ENCODE measurements at places on chromosomes 4 and X.

DNA sequence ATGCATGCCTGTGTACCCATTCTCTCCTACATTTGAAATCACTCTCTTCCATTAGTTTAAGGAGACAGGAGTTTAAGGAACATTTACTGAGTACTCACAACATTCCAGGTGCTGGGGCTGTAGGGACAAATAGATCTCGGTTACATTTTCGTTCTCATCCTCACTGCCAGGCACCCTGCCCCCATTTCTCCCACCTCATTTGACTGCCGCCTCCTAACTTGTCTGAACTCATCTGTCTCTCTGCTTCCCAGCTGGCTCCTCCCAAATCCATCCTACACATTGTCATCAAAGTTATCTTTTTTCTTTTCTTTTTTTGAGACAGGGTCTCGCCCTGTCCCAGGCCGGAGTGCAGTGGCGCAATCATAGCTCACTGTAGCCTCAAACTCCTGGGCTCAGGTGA, 19.8 kb upstream of the MPC1L start:
- H3K4me1 ChIP-seq, result no peaks in the 10 kb centered on the region
- peaks cover 70% of the 10 kb centered on the region for H3K27me3 ChIP-seq
- no peak overlapping the region for H3K4me3 ChIP-seq
- no peak for DNase-seq

- H3K4me1 ChIP-seq, result peaks cover 21% of the 10 kb centered on the region
- peaks cover 6% of the 10 kb centered on the region for H3K27me3 ChIP-seq
- H3K4me3 ChIP-seq, result no peak overlapping the region
- peak; percentile 28 for DNase-seq
- H3K36me3 ChIP-seq, result no peaks in the 10 kb centered on the region
These were observed 83.2 kb downstream of the GPAT3 start for GRCh38 chr4:83618991-83619645.

GRCh38 chr4:142203505-142203904, 567.1 kb downstream of the IL15 start:
- no peak overlapping the region for H3K27ac ChIP-seq
- H3K27me3 ChIP-seq, result no peaks in the 10 kb centered on the region
- no peaks in the 10 kb centered on the region for H3K4me1 ChIP-seq

GRCh38 chr4:6124386-6125102, 75.8 kb downstream of the JAKMIP1 start:
- no peaks in the 10 kb centered on the region for H3K4me1 ChIP-seq
- no peak overlapping the region for H3K27ac ChIP-seq
- H3K36me3 ChIP-seq, result no peaks in the 10 kb centered on the region
- no peak overlapping the region for H3K4me3 ChIP-seq
- no peaks in the 10 kb centered on the region for H3K27me3 ChIP-seq

DNA sequence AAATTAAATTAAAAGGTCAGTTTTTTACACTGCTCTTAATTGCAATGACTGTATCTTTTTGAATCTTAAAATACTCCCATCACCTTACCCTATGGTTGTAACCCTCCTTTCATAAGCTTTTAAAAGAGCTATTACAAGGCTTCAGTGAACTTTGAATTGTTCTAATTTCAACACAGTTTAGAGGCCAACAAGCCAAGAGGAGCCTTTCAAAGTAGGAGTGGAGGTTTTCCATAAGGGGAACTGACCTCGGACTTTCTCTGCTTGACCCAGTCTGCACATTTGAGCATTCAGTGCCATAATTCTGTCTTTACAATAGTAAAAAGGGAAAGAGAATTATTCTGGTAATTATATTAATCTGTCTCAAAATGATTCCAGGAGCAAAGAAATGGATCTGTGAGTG, 98.9 kb downstream of the PARM1 start:
- no peak overlapping the region for H3K27ac ChIP-seq
- DNase-seq, result no peak
- H3K4me3 ChIP-seq, result no peak overlapping the region
- no peaks in the 10 kb centered on the region for H3K36me3 ChIP-seq
- no peaks in the 10 kb centered on the region for H3K27me3 ChIP-seq

GRCh38 chr4:17578482-17578891, 1.5 kb downstream of the LAP3 start:
- H3K27ac ChIP-seq, result peak overlapping the region; percentile 94
- DNase-seq, result no peak
- peaks cover 30% of the 10 kb centered on the region for H3K36me3 ChIP-seq
- H3K4me3 ChIP-seq, result peak overlapping the region; percentile 91
- peaks cover 12% of the 10 kb centered on the region for H3K4me1 ChIP-seq

DNA sequence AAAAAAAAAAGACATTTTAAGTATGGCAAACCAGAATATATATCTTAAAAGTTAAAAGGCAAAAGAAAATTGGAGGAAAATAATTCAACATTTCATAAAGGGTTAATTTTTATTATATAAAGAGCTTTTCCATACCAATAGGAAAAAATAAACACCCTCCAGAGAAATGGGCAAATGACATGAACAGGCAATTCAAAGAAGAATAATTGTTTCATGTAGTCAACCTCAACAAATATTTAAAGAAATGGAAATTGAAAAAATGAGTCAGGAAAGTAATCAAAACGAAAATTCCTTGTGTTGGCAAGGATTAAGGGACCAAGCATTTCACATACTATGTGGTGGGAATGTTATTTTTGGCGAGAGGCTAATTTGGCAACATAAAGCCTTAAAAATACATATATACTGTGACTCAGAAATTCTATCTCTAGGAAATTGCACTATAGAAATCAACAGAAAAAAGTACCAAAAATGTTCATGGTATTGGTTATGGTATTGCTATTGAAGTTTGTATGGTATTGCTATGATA, 87.6 kb downstream of the HAUS3 start:
- H3K27me3 ChIP-seq, result no peaks in the 10 kb centered on the region
- no peak overlapping the region for H3K4me3 ChIP-seq
- DNase-seq, result peak; percentile 42
- H3K27ac ChIP-seq, result no peak overlapping the region
- H3K36me3 ChIP-seq, result no peaks in the 10 kb centered on the region

DNA sequence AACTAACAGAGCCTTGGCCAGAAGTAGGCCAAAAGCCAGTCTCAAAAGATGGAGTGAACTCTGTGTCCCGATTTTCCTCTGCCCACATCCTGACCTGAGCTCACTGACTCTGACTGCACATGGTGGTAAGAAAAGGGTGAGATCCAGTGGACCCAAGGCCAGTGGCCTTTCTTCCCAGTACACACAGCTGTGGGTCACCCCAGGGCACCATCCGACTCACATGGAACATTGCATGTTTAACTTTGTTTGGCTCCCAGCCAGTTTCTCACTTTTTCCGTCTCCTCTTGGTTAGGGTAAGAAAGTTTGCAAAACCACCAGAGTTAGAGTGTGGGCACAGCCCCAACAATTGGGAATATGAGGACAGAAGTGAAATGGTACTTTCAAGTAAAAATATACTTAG, 69.8 kb downstream of the GAB1 start:
- peaks cover 20% of the 10 kb centered on the region for H3K4me1 ChIP-seq
- no peaks in the 10 kb centered on the region for H3K36me3 ChIP-seq
- peak; percentile 54 for DNase-seq
- no peak overlapping the region for H3K27ac ChIP-seq
- no peak overlapping the region for H3K4me3 ChIP-seq

GRCh38 chrX:48003367-48003757, 427 bp downstream of the ZNF182 start:
- H3K4me3 ChIP-seq, result peak overlapping the region; percentile 87
- peaks cover 9% of the 10 kb centered on the region for H3K36me3 ChIP-seq
- no peaks in the 10 kb centered on the region for H3K27me3 ChIP-seq
- H3K27ac ChIP-seq, result peak overlapping the region; percentile 96

DNA sequence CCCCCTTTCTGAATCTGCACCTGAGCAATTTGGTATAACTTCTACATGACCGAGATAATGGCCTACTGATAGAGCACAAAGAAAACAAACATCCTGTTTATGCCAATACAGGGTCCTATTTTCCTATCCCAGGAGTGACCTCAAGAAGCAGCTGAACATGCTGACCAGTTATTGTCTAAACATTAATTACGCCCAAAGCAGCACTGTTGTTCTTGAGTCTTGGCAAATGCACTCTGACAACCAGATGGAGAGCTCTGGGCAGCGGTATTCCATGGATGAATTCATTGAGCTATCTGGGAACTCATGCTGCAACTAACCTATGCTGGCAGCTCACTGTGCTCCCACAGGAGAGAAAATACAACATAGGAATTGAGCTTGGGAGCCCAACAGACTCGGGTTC, 52.6 kb downstream of the PCYT1B start:
- H3K4me1 ChIP-seq, result no peaks in the 10 kb centered on the region
- DNase-seq, result no peak
- H3K36me3 ChIP-seq, result no peaks in the 10 kb centered on the region
- H3K27me3 ChIP-seq, result peaks cover 30% of the 10 kb centered on the region

DNA sequence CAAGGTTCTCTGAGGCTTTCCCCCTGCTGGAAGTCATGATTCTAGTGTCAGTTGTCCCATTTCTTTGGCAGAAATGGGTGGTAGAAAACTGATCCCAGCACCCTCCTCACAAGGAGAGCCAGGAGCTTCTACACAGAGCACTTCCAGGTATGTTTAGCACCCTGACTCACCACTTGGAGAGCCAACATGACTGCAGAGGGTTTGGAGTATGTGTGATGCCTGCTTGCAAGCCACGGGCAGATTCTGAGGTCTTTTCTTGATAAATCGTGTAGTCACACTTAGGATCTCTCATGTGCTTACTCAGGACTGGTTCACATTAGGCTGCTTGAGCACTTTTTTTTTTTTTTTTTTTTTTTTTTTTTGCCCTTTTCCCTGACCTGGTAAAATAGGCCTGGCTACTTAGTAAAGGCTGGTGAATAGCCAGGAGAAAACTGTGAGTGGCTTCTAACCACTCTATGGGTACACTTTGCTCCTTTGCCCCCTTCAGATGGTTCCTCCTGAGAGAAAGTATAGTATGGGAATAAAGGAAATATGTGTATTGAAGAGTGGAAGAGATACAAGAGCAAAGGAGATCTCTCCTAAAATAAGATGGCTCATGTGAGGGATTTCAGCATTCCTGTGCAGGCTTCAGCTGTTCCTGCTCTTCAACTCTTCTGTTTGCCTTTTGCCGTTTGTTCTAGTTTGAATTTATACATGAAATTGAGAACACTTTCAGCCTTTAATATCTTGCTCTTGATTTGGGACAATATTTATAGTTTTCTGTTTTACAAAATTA, 103.6 kb downstream of the EMCN start:
- no peaks in the 10 kb centered on the region for H3K4me1 ChIP-seq
- H3K27ac ChIP-seq, result no peak overlapping the region
- DNase-seq, result peak; percentile 20

DNA sequence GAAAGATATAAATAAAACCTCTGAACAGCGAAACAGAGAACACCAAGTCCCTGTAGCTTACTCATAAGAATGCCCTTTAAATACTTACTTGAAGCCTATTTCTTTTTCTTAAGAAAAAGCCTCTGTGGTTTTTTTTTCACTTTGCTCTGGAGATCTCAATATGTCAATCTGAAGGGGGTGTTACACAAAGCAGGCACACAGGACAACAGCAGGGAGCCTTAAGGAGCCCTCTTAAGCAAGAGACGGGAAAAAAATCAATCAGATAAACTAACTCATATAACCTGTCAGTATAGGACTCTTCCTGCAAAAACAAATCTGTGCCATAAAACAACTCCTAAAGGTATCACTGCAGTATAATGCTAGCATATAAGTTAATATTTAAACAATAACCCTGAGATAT, 611.1 kb upstream of the ATOH1 start:
- no peaks in the 10 kb centered on the region for H3K4me1 ChIP-seq
- no peak overlapping the region for H3K27ac ChIP-seq
- H3K27me3 ChIP-seq, result no peaks in the 10 kb centered on the region
- H3K4me3 ChIP-seq, result no peak overlapping the region

- no peak overlapping the region for H3K4me3 ChIP-seq
- peaks cover 4% of the 10 kb centered on the region for H3K4me1 ChIP-seq
These were observed 2.8 kb downstream of the ANKRD37 start for GRCh38 chr4:185399466-185399865.

GRCh38 chr4:40186665-40187014, 10.2 kb upstream of the RHOH start:
- H3K4me3 ChIP-seq, result no peak overlapping the region
- H3K4me1 ChIP-seq, result peaks cover 17% of the 10 kb centered on the region
- no peaks in the 10 kb centered on the region for H3K27me3 ChIP-seq
- peaks cover 7% of the 10 kb centered on the region for H3K36me3 ChIP-seq
- DNase-seq, result no peak

- no peaks in the 10 kb centered on the region for H3K36me3 ChIP-seq
- no peaks in the 10 kb centered on the region for H3K27me3 ChIP-seq
- no peaks in the 10 kb centered on the region for H3K4me1 ChIP-seq
- no peak overlapping the region for H3K27ac ChIP-seq
- H3K4me3 ChIP-seq, result no peak overlapping the region
These were observed 38.7 kb upstream of the GRID2 start for GRCh38 chr4:92265021-92265420.

DNA sequence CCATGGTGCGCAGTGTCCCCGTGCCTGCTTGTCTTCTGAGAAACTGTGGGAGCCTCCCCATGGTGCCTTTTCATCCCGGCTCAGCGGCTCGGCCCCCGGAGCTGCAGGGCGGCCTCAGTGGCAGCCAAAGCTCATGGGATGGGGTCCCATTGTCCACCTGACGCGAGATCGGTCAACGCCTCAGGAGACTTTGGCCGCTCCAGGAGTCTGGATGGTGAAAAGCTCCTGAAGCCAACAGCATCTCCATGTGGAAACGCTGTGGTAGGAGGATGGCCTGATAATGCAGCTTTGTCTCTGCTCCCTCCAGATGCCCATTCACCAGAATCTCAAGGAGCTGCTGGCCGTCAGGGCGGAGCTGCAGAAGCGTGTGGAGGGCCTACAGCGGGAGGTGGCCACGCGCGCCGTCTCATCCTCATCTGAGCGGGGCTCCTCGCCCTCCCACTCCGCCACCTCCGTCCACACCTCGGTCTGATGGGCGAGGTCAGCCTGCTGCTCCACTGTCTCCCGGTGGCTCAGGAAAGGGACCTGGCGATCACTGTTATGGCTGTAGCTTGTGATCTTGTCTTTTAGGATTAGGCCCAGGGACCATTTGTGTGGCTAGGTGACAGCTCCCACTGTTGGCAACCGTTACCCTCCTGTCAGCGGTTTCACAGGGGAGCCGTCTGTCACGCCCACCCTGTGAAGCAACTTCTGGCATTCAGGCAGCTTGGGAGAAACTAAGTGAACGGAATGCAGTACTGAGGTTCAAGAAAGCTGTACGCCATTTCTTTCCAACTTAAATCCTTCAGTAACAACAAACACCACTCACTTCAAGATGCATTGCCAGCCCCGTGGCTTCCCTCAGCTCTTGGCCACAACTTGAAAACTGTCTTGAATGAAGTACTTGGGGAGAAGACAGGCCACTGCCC, 69.3 kb downstream of the MTMR1 start:
- no peak for DNase-seq
- H3K36me3 ChIP-seq, result peaks cover 46% of the 10 kb centered on the region
- no peaks in the 10 kb centered on the region for H3K4me1 ChIP-seq
- H3K27ac ChIP-seq, result no peak overlapping the region
- H3K27me3 ChIP-seq, result peaks cover 12% of the 10 kb centered on the region

- no peaks in the 10 kb centered on the region for H3K27me3 ChIP-seq
- H3K36me3 ChIP-seq, result no peaks in the 10 kb centered on the region
- DNase-seq, result no peak
- H3K4me1 ChIP-seq, result peaks cover 5% of the 10 kb centered on the region
- no peak overlapping the region for H3K27ac ChIP-seq
These were observed 136.9 kb upstream of the GUCY1A1 start for GRCh38 chr4:155529716-155530115.

Measured in MCF 10A (cell line).